ENCODE measurements at places on chromosomes 11 and 22. TPM values are rescaled to one million over a fixed set of nuclear protein-coding genes. Genes with fewer than 3 reads are reported as not detected.

DNA sequence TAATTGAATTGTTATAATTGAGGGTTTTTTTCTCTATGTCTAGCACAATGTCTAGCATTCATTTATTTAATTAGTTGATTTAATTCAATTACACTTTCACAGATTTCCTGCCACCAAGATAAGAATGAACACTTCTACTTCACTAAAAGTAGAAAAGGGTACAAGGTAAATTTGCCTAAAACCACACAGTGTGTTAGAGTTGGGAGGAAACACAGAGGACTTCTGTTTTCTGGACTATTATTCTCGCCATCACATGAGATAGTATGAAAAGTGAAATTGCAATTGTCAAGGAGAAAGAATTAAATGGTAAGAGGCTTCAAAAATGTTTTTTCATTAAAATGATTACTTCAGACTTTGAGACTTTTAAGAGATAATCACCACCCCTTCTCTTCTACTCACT is 109.5 kb downstream of the ETS1 start:
- no peak for DNase-seq

DNA sequence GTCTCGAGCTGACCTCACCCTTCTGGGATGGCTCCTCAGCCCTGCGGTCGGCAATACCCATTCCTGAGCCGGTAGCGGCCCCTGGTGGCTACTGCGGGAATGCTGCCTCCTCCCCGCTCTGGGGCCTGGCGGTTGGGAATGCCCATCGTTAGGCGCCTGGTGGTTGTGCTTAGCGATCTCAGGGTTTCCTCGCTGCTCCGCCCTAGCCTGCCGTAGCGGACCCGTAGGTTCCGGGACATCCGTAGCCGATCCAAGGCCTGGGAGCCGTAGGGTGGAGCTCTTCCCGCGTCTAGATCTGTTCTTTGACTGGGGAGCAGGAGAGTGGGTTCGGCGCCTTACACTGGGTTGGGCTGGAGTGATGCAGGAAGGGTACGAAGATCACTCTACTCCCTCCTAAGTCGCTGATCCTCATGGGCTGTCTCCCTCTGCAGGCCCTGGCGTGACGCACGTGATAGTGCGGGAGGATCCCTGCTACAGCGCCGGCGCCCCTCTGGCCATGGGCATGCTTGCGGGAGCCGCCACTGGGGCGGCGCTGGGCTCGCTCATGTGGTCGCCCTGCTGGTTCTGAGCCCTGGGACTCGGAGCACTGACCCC is 14.8 kb downstream of the PLEKHB1 start:
- peak; percentile 99 for DNase-seq

DNA sequence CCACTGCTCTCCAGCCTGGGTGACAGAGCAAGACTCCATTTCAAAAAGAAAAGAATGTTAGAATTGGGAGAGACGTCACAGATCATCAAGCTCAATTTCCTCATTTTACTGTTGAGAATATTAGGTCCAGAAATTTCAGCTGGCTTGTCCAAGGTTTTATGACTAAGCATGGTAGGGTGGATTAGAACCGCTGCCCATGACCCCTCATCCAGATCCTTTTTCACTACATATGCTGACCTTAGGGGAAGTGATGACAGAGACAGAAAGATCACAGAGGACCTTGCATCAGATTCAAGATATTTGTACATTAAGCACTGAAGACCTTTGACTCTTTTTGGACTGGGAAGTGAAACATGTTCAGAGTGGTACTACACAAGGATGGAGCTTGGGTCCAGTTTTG is 134.5 kb downstream of the ADAMTS15 start:
- no peak for DNase-seq

- DNase-seq, result peak; percentile 96
Measured at GRCh38 chr11:69888483-69889181, 69.4 kb upstream of the FGF3 start.

The ARVCF gene
- total RNA-seq, result 40.8 TPM

The SYT9 gene
- 0.67 TPM for total RNA-seq
